ENCODE measurements at places on chromosomes 1 and 21. TPM values are rescaled to one million over a fixed set of nuclear protein-coding genes. Genes with fewer than 3 reads are reported as not detected.

Gene RBM8A
- 261 TPM for total RNA-seq

Gene PLA2G2D
- total RNA-seq = not detected

Gene RNU1-3
- not detected for total RNA-seq

Gene AGO1
- total RNA-seq = 10.1 TPM

Gene TSEN15
- 83.2 TPM for total RNA-seq

Measured in SK-MEL-5 (cell line).